Upper lobe of right lung (tissue), 1 donor: ENCODE measurements at places on chromosomes 11 and 22. TPM values are rescaled to one million over a fixed set of nuclear protein-coding genes. Genes with fewer than 3 reads are reported as not detected.

GRAMD1B gene
- 4.8 TPM for total RNA-seq

GRCh38 chr11:26063915-26064314 lies 268.0 kb upstream of the ANO3 start:
- DNase-seq = no peak

GRCh38 chr11:14612694-14613093 lies 30.9 kb upstream of the PDE3B start:
- DNase-seq = no peak

DNA sequence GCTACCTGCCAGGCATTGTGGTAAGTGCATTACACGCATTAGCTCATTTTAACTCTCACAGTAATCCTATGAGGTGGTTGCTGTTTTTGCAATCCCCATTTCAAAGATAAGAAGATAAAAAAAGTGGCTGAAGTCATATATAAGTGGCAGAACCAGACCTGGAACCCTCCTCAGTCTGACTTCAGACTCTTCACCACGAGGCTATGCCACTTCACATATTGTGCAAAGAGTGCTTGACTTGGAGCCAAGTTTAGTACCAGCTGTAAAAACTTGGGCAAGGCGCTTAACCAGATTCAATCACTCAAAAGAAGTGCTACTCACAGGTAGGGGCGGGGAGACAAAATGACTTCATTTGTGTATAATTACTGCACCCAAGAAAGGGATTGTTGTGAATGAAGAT lies 15.3 kb downstream of the BPIFC start:
- DNase-seq = no peak

- no peak for DNase-seq
Measured at GRCh38 chr11:78228467-78228866, 39.7 kb downstream of the USP35 start.
